T-cell (primary cell): ENCODE measurements at places on chromosomes 6 and 20.

DNA sequence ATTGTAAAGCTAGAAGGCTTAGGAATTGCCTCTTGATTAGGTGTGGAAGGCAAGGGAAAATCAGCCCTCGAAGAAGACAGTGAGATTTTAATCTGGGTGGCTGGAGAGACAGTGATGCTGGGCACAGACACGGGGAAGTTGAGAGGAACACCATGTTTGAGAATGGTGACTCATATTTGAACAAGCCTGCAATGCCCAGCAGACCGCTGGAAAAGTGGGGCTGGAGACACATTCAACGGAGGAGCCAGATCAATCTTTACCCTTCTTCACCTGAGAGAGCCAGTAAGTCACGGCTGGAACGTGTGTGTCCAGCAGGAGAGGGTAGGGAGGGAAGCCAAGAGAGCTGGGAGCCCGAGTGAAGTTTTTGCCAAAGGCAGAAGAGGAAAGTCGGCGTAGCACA, 3.7 kb upstream of the ESR1 start:
- H3K4me3 ChIP-seq = no peak overlapping the region
- H3K27me3 ChIP-seq = peaks cover 23% of the 10 kb centered on the region
- H3K4me1 ChIP-seq = peaks cover 2% of the 10 kb centered on the region
- DNase-seq = no peak
- no peak overlapping the region for H3K27ac ChIP-seq
- H3K36me3 ChIP-seq = no peaks in the 10 kb centered on the region

- H3K27ac ChIP-seq = no peak overlapping the region
- no peaks in the 10 kb centered on the region for H3K4me1 ChIP-seq
- H3K27me3 ChIP-seq = no peaks in the 10 kb centered on the region
- no peak for DNase-seq
- no peak overlapping the region for H3K4me3 ChIP-seq
- H3K36me3 ChIP-seq = no peaks in the 10 kb centered on the region
Observed at GRCh38 chr6:133645966-133646740, 242.8 kb upstream of the TCF21 start.

- H3K4me1 ChIP-seq = peaks cover 6% of the 10 kb centered on the region
- no peaks in the 10 kb centered on the region for H3K27me3 ChIP-seq
Observed at GRCh38 chr6:26545627-26546026, 7.5 kb downstream of the HMGN4 start.

DNA sequence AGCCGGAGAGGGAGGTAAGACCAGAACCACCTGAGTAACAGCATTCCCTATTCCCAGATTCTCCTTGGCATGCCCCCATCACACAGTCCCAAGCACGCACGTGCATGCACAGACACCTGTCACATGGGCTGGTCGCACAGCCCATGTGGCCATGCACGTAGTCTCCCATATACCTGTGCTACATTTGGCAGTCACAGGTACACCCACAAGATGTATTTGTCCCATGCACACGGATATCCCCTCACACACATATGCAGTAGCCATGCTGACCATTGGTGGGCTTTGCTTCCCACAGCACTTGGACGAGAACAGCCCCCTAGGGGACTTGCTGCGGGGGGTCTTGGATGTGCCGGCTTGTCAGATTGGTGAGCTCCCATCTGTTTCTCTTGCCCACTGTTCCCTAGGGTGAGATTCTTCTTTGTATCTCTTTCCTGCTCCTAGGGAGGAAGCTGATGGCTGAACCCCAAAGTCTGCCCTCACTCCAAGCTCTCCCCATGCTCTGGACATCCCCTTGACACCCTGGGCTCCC, 31.9 kb downstream of the PLCG1 start:
- no peaks in the 10 kb centered on the region for H3K27me3 ChIP-seq
- H3K4me3 ChIP-seq = no peak overlapping the region
- H3K4me1 ChIP-seq = no peaks in the 10 kb centered on the region
- H3K27ac ChIP-seq = peak overlapping the region; percentile 16

DNA sequence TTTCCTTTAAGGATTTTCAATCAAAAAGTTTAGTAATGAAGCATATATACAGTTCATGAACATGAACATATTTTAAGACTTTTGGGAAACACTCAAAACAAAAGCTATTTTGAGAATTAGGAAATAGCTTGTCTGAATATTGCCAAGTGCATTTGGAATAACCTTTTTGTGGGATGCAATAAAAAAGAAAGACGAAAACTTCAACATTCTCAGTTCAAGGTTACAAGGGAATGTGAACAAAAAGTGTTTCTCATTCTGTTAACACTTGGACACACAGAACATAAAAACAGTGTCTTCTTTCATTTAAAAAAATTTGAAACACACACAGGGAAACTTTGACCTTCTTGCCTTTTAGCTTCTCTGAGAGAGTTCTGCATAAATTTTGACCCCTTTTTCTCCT, 72.7 kb upstream of the TCF21 start:
- no peak overlapping the region for H3K4me3 ChIP-seq

DNA sequence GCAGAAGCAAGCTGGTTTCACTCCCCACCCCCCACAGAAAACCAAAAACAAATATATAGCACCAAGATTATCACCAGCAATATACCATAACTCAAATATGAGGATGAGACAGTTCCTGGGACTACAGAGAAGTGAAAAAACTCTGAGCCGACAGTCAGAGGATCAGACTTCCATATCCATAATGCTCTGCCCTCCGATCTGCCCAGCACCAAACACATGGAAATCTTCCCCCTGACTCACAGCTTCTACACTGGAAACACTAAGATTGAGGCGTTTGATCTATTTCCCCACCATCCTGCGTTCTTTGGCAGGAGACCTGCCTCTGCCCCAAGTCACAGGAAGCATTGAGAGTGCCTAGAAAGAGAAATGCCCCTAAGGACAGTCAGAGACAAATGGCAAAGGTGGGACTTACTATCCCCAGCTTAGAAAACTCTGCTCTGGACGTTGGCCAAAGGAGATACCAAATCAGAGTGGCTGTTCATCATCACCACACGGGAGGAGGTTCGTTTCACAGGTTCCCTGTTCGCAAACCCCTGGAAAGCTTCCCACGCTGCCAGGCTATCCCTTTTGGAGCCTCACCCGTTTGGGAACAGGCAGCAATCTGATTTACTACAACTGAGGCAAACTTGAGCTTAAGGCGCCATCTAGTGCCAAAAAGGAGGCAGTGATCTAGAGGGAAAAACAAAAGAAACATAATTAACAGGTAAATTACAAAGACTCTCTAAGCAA, 48.7 kb upstream of the SRSF6 start:
- H3K4me3 ChIP-seq = no peak overlapping the region
- H3K4me1 ChIP-seq = no peaks in the 10 kb centered on the region
- peak; percentile 12 for DNase-seq
- no peak overlapping the region for H3K27ac ChIP-seq

GRCh38 chr6:25175196-25175595, 104.0 kb upstream of the CARMIL1 start:
- H3K27ac ChIP-seq = no peak overlapping the region
- no peaks in the 10 kb centered on the region for H3K4me1 ChIP-seq
- H3K36me3 ChIP-seq = no peaks in the 10 kb centered on the region
- H3K4me3 ChIP-seq = no peak overlapping the region
